Right cardiac atrium (tissue), 5 donors: ENCODE measurements at places on chromosomes 2 and 18.
A peak's percentile ranks its signal among the peaks of the same experiment; 100 is the strongest.

DNA sequence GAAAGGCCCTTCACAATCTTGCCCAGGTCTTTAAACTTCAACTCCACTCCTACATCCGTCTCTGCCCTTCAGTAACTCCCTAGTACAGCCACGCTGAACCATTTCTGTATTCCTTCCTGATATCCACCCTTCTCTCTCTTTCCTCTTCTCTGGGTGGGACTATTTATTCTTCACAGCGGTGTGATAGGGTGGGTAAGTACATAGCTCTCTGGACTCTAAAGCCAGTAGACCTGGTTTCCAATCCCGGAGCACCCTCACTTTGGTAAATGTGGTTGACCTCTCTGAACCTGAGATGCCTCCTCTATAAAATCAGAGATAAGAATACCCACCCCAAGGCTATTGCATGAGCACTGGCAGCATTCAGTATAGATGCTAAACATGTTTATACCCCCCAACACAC lies 86.7 kb downstream of the ATL2 start:
- no peak for DNase-seq

DNA sequence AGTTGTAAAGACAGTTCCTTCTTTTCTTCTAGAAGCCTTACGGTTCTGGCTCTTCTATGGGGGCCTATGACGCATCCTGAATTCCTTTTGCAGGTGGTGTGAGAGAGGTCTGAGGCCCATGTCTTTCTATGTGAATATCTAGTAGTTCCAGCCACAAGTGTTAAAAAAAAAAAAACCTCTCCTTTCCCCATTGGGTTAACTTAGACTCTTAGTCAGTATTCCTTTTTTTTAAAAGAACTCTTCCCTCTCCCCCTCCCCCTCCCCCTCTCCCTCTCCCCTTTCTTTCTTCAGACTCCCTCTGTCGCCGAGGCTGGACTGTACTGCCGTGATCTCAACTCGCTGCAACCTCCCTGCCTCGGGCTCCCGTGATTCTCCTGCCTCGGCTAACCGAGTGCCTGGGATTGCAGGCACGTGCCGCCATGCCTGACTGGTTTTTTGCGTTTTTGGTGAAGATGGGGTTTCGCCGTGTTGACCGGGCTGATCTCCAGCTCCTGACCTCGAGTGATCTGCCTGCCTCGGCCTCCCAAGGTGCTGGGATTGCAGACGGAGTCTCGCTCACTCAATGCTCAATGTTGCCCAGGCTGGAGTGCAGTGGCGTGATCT lies 11.4 kb upstream of the CIDEA start:
- DNase-seq, result no peak

DNA sequence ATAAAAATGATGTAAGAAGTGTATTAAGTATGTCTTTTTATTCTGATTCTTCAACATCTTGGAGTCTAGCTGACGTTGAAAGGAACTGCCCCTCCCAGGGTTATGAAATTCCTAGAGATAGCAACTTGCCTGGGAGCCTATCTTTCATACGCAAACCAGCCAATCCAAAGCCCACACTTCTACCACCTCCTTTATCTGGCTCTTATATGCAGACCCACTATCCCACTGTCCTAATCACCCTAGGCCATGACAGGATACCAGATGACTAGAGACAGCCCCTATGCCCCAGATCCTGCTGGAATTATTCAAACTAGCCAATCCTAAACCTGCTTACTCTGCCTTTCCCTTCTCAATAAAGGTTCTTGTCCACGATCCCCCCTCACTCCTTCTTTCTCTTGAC lies 11.8 kb upstream of the CDC42EP3 start:
- no peak for DNase-seq

DNA sequence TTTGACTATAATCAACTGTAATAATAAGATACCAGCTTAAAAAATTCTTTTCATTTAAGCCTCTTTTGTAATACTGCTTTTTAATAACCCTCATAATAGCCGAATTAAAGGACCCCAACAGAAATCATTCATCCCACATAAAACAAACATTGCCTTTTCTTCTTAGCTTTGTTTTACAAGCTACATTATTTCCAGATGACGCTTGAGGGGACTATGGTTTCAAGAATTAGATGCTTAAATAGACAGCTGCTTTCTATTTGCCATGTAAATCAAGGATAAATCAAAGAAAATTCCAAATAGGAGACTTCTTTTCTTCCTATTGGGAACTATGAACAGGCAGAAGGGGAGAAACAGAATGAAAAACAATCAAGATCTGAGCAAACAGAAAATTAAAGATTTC lies 200.7 kb upstream of the SMAD7 start:
- no peak for DNase-seq

- DNase-seq, result peak; percentile 77
These were observed 170.2 kb downstream of the PRKCE start for GRCh38 chr2:45821558-45822271.

DNA sequence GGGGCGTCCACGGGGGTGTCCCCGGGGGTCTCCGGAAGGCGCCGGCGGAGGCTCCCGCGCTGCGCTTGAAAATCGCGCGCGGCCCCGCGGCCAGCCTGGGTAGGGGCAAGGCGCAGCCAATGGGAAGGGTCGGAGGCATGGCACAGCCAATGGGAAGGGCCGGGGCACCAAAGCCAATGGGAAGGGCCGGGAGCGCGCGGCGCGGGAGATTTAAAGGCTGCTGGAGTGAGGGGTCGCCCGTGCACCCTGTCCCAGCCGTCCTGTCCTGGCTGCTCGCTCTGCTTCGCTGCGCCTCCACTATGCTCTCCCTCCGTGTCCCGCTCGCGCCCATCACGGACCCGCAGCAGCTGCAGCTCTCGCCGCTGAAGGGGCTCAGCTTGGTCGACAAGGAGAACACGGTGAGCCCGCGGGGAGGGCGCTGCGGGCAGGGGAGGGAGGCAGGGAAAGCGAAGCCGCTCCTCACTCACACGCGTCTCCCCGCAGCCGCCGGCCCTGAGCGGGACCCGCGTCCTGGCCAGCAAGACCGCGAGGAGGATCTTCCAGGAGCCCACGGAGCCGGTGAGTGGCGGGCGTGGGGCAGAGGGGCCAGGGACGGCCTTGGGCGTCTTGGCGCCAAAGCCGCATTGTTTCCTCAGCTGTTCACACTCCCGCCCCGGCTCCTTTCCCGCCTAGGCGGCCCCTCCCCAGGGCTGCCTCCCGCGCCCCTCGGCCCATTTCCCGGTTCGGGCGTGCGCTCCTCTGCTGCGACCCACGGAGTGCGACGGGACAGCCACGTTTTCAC lies at the start of gene RRM2:
TSS of gene RRM2 (plus strand) at position 240 of the 781 bp plus-strand sequence. CDS start at position 300, 60 bp downstream.
- DNase-seq, result peak; percentile 97

DNA sequence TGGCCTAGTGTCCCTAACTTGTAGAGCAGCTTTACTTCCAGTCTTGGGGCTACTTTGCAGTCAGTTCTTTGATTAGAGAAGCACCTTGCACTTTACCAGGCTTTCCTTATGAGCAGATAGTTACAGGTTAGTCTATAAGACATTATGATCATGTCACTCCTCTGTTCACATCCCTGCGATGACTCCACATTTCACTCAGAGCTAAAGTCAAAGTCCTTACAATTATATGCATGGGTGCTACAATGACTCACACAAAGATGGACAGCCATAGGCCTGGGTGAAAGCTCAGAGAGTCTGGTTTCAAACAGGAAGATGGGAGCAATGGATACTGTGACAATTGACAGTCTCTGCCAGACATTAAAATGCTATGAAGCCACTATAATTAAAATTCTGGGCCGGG lies 27.1 kb upstream of the SSB start:
- DNase-seq, result no peak

DNA sequence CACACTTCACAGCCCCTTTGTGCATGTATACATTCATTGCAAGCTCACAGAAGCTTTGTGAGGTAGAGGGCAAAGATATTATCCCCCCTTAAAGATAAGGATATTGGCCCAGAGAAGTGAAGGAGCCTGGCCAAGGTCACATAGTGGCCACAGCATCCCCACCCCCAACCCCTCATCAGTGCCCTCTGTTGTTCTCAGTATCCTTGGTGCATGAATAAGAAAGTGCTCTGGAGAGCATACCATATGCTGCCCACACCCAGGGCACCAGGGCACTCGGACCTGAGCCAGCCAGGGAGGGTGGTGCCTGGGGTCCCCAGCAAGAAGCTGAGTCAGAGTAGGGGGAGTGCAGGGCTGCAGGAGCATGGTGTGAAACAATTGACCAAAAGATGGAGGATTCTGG lies 3.3 kb downstream of the DYSF start:
- no peak for DNase-seq

DNA sequence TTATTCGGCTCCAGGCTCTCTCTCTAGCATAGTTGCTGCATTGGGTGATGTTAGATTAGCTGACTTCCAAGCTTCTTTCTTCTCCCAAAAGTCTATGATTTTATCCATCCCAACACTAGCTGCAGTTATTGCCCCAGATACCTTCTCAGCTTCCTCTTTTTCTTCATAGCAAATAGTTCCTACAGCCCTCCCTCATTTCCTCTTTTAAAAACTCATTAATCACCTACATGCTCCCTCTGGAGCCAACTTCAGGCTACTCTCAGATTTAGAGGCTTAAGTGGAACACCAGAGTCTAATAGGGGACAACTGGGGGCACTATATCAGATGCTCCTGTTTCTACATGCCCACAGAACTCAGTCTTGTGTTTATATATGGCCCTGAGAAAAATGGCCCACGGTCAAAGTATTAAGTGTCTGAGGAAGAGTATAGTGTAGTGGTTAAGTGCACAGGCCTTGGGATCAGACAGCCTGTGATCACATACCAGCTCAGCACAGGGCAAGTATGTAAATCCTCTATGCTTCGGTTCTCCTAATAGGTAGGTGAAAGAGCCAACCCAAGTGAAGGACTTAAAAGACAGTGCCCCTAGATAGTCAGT lies 241.9 kb upstream of the SLC14A2 start:
- DNase-seq, result no peak

DNA sequence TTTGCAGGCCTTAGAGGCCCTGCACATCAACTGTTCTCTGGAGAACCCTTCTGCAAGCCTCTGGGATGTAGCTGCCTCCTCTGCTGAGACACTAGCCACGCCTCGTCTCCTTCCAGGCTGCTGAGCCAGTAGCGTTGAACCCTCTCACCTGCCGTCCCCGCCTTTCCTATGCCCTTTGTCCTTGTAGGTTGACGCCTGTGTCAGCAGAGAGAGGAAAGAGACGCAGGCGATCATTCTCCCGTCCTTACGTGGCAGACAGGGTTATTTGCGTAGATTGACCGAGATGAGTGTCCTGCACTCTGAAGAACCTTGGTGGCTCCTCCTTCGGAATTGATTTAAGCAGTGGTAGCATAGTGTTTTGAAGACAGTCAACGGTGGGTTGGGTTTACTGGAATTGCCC lies 27.8 kb downstream of the ID2 start:
- DNase-seq, result no peak

GRCh38 chr2:127061375-127062273 lies 45.3 kb downstream of the BIN1 start:
- DNase-seq, result peak; percentile 52

DNA sequence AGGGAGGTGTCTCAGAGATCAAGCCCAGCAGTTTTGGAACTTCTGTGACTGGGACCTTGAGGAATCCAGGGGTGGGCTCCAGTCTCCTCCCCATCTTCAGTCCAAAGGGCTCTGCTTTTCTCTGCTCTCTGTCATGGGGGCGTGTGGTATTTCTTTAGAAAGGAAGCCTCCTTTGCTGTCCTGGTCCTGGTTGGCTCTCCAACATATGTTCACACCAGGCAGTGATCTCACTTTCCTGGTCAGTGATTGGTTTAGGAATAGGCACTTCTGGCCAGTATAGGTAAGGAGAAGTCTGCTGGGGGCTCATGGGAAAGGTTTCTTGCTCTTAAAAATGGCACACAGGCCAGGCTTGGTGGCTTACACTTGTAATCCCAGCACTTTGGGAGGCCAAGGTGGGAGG lies 115.5 kb upstream of the HAAO start:
- no peak for DNase-seq

- DNase-seq, result no peak
These were observed 68.3 kb upstream of the YPEL5 start for GRCh38 chr2:30078521-30078920.

DNA sequence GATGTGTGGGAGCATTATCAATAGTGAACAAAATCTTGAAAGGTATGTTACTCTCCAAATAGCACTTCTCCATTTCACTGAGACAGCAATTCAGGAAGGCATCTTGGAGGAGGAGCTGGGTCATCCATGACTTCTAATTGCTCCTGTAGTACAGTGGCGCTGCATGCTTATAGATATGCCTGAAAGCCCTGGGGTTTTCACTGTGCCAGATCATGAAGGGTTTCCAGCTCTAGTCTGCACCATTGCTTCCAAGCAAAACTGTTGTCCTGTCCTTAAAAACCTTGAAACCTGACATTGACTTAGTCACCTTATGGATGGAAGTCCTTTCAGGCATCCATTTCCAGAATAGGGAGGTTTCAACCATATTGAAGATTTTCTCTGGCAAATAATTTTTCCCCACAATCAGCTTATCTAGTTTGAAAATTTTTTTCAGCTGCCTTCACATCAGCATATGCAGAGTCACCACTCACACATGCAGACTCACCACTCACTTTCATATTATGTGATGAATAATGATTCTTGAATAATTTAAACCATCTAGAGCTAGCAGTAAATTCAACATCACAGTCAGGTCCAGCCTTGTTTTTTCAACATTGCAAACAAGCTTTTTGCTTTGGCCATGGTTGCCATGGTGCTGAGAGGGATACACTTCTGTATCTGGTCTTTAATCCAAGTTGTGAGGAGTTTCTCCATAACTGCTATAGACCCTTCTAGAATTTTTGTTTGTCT lies 297.1 kb downstream of the CLIP4 start:
- no peak for DNase-seq

GRCh38 chr2:2974982-2975381 lies 402.6 kb downstream of the EIPR1 start:
- DNase-seq, result no peak

DNA sequence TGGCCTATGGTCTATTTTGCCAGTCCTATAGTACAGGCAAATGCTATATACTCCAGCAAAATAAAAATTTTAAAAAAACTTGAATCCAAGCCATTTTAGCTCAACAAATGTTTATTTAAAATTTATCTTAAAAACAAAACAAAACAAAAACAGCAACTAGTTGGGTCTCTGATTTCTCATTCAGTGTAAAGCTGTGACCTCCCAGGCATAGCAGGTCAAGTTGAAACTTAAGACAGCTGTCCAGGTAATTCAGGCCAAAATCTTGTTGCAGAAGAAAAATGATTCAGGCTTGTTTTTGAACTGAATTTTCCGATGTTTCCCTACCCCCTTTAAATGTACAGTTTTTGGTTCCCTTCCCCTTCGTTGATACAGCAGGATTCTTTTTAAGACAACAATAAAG lies 58.5 kb downstream of the CABLES1 start:
- DNase-seq, result no peak

DNA sequence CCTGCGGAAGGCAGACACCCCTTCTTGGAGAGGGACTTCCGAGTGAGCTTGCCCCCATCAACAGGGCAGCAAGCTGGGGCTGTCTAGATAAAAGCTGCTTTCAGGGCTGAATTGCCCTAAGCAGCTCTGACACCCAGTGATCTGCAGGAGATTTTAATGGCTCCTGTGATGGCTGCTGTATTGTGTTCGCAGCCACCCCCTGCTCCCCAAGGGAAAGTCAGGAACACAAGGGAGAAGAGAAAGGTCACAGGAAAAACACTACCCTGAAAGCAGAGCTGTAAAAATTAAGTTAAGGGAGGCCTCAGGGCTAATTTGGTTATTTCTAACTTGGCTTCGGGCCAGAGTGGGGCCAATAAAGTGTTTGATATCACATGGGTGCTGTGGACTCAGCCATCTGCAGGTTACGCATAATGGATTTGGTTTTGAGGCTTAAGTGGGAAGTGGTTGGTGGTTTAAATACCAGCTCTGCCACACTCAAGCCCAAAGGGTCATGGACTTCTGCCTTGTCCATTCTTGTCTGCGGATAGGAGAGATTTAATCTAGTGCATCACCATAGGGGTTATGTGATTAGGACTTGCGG lies 147.6 kb downstream of the CLIP4 start:
- no peak for DNase-seq
